Aorta (tissue), 5 donors: ENCODE measurements at places on chromosomes 1 and 21. TPM values are rescaled to one million over a fixed set of nuclear protein-coding genes. Genes with fewer than 3 reads are reported as not detected.

The CELA2A gene
- total RNA-seq: 1.3 TPM

The RGS5 gene
- 2,702 TPM for total RNA-seq

The RIPK4 gene
- total RNA-seq: 3.0 TPM

The TMEM183A gene
- 43.9 TPM for total RNA-seq

The PADI2 gene
- total RNA-seq: 2.2 TPM
